ENCODE measurements at places on chromosomes 11 and 22.

- DNase-seq = no peak
Measured at GRCh38 chr22:47051441-47052071, 289.1 kb downstream of the TBC1D22A start.

GRCh38 chr11:77269484-77270123 lies 31.9 kb downstream of the GDPD4 start:
- DNase-seq = peak; percentile 12

DNA sequence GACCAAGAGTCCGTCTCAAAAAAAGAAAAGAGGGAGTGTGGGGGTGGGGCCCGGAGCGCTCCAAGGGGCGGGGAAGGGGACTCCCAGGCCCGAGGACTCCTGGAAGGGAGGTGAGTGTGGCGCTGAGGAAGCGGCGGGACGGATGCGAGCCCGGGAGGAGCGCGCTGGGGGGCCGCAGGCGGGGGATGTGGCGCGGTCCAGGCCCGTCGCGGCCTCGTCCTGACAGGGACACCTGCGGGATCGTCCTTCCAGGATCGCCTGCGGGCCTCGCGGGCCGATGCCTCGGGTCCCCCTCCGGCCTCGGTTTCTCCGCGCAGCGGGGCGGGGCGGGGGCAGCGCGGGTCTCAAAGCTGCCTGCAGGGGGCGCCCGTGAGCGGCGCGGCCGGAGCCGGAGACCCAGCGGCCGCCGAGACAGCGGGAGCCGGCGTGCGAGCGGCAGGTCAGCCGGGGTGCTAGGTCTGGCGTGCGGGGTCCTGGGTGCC lies 3.8 kb upstream of the ADORA2A start:
- no peak for DNase-seq

DNA sequence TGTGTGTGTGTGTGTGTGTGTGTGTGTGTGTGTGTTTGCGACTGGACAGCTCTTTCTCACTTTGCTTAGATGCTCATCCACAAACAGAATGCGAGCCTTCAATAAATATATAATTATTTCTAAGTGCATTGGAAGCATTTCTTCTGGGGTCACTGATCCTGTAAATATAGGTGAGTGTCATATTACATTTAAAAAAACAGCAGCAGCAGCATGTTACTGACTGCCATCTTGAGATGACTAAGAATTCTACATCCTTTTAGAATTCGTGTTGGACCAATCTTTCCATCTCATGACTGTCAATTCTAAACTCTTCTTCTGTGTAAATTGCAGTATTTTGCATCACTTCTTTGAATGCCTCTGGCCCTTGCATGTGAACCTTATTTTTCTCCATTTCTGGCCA lies 238.0 kb upstream of the DDI1 start:
- no peak for DNase-seq

- DNase-seq = peak; percentile 50
Measured at GRCh38 chr11:108958368-108959104, 293.7 kb downstream of the DDX10 start.

GRCh38 chr11:100855466-100856067 lies 168.5 kb downstream of the ARHGAP42 start:
- peak; percentile 81 for DNase-seq

GRCh38 chr11:78149646-78150045 lies 10.2 kb upstream of the ALG8 start:
- peak; percentile 77 for DNase-seq

GRCh38 chr11:9396752-9397151 lies 12.3 kb downstream of the IPO7 start:
- DNase-seq = no peak

DNA sequence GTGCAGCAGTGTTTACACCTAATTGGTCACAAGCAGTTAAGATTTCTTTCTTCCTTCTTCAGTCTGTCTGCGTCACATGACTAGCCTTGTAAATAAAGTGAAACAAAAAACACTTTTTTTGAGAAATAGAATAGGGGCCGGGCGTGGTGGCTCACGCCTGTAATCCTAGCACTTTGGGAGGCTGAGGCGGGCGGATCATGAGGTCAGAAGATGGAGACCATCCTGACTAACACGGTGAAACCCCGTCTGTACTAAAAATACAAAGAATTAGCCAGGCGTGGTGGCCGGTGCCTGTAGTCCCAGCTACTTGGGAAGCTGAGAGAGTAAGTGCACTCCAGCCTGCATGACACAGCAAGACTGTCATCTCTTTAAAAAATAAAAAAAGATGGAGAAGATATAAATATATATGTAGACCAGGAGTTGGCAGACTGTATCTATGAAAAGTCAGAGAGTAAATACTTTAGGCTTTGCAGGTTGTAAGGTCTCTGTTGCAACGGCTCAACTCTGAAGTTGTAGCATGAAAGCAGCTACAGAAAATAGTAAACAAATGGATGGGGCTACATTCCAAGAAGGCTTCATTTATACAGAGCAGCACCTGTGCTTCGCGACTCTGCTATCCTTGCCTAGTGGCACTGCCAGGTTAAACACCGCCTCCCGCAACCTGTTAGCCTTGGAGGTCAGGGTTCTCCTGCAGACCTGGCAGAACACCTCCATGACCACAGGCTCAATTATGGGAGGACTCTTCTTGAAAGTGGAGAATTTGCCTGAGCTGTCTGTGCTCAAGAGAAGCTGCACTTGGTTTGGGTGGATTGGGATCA lies 55.9 kb downstream of the PPP6R2 start:
- no peak for DNase-seq

GRCh38 chr11:131327421-131327820 lies 43.0 kb upstream of the NTM start:
- no peak for DNase-seq

DNA sequence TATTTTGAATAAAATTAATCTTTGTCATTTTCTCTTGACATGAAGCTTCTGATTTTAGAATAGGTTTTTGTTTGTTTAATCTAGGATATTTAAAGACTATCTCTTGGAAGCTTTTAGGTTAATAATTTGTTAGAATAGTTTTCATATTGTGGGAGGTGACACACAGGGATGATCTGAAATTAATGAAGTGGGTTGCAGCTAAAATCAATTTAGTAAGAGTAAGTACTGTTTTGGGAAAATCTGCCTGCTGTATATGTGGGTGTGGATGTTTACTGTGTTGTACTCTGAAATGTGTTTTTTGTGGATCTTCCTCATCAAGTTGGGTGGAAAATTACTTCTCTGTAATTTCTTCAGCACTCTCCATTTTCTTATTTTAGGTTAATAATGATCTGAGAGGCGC lies 67.3 kb downstream of the BID start:
- DNase-seq = no peak

- peak; percentile 53 for DNase-seq
Measured at GRCh38 chr11:95074792-95075563, 8.3 kb downstream of the SRSF8 start.

DNA sequence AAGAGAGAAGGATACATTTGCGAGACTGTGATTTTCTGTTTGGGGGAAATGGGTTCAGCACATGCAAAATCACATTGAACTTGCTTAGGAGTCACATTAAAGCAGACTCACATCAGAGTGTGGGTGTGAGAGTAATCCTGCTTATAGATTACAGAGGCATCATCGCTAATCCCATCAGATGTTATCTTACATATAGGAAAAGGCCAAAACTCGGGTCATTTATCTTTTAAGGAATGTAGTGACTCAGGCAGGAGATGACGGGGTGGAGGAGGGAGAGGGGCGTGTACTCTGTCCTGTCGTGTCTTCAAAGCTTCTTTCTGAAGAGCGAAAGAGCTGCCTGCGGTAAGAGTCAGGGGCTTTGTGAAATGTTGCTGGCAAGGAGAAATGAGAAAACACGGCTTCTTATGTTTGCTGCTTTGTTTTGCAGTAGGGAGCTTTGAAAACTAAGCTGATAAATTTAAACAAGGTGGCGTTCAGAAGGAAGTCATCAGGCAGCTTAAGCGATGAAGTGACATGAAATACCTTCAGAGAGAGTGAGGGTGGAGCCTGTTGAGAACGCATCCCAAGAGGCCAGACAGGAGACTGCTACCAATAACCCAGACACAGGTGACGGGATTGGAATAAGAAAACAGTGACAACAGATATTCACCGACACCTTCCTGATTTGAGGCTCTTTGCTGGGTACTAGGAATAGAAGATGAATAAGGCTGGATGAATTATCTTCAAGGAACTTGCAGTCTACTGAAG lies 2.2 kb upstream of the C11orf16 start:
- DNase-seq = peak; percentile 71

GRCh38 chr11:117482881-117483280 lies 155.2 kb downstream of the CEP164 start:
- DNase-seq = no peak

- DNase-seq = peak; percentile 85
Measured at GRCh38 chr11:122036018-122036417, 80.0 kb downstream of the BLID start.

GRCh38 chr11:44622190-44622650 lies 56.8 kb downstream of the CD82 start:
- DNase-seq = no peak

DNA sequence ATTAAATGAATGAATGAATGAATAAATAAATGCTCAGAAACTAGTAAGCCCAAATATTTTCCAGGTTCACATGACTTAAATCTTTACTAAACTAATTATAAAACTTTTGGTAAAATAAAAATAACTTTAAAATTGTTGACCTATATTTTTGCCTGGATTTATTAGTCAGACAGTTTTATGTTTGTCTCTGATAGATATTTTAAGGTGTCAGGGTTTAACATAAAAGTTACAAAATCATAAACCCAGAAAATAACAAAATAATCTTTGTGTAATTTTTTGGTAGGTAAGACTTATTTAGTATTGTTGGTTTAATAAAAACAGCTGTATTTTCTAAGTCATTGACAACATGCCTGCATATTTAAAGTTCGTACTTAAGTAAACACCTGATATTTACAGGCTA lies 27.4 kb upstream of the HEPHL1 start:
- DNase-seq = no peak

DNA sequence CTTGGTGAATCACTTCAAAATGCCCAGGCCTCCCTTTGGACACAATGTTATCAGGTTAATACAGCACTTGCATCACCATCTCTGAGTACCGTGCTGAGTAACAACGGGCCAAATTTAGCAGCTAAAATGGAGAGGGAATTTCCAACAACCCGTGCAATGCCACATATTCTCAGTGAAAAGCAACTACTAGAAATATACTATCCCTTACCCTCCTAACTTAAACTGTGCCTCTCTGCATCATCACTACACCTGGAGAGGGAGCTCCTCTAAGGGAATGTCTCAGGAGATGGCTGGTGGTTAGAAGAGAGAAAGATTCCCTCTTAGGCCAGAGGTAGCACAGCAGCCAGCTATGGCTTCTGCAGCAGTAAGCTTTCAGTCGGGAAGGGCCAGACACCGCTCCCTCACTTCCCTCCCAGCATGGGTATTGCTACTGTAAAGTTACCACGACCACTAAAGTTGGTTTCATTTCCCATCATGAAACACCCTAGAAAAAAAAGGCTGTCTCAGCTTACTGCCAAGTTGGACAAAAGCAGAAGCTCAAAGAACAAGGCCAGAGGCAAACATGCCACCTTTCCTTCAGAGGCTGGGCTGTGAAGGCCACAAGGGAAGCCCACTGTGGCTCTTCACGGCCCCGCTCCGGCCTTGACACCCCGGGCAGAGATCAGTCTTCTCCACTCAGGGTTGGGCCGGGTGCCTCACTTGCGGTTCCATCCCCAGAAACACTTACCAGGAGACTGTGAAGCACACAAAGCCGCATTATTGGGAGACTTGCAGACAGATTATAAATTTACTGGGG lies 3.9 kb downstream of the MAML2 start:
- peak; percentile 82 for DNase-seq

DNA sequence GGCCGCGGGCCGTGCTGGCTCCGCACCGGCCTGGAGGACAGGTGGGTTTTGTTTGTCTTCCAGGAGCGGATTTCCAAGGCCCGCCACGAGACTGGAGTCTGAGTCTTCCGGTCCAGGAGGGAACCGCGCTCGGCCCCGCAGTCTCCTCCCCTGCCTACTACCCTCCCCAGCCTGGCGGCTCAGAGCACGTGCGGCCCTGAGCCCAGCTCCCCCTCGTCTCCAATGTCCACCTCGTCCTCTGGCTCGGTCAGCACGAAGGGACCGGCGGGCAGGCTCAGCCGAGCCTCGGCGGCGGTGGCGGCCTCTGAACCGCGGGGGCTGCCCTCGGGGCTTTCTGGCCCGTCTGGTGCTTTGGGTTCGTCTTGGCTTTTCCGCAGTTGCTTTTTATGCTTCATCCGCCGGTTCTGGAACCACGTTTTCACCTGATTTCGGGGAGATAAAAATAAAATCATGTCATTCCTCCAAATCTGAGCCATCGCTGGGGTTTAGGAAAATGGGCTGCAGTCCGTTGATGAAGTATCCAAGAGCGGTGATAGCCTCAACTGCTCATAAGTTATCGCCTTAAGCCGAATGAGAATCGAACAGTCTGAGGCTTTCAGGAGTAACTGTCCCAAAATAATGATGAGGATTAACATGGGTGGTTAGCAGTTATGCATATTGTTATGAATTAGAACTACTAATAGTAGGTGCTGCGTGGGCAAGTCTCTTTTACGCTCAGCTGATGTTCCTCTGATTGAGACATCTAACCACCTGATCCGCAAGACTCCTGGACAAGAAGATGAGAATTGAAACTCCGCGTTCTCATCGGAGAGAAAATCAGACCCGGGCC lies 4.0 kb downstream of the BSX start:
- DNase-seq = no peak

GRCh38 chr11:65576867-65577755 lies 1.3 kb downstream of the EHBP1L1 start:
- DNase-seq = peak; percentile 51

- DNase-seq = peak; percentile 90
Measured at GRCh38 chr22:28116219-28116673, 197.2 kb upstream of the PITPNB start.

DNA sequence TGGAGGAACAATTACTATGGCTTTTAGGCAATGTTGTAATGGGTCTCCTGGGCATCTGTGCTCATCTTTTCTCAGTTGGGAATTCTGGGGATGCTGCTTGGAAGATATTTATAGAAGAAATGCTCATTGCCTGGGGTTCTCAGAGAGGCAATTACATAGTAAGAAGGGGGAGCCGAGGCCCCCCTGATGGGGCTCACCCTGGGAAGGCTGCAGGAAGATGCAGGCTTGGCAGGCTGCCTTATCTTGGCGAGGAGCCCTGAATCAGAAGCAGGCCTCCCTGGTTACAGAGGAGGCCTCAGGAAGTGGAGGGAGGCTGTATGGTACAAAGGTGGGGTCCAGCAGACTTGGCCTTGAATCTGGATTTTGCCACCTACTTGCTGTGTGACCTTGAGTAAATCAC lies 60.6 kb upstream of the CRYBB3 start:
- peak; percentile 62 for DNase-seq

- DNase-seq = no peak
Measured at GRCh38 chr11:101059331-101059730, 70.3 kb downstream of the PGR start.

Measured in fibroblast of pulmonary artery (primary cell).